ENCODE measurements at places on chromosomes 1 and 21. TPM values are rescaled to one million over a fixed set of nuclear protein-coding genes. Genes with fewer than 3 reads are reported as not detected.

Gene OLIG1
- polyA plus RNA-seq, result not detected

- H3K36me3 ChIP-seq, result no peaks in the 10 kb centered on the region
- H3K4me1 ChIP-seq, result no peaks in the 10 kb centered on the region
- H3K27me3 ChIP-seq, result peaks cover 5% of the 10 kb centered on the region
- no peak for DNase-seq
- H3K27ac ChIP-seq, result no peak overlapping the region
These were observed 40.9 kb downstream of the ACTL8 start for GRCh38 chr1:17795836-17796645.

DNA sequence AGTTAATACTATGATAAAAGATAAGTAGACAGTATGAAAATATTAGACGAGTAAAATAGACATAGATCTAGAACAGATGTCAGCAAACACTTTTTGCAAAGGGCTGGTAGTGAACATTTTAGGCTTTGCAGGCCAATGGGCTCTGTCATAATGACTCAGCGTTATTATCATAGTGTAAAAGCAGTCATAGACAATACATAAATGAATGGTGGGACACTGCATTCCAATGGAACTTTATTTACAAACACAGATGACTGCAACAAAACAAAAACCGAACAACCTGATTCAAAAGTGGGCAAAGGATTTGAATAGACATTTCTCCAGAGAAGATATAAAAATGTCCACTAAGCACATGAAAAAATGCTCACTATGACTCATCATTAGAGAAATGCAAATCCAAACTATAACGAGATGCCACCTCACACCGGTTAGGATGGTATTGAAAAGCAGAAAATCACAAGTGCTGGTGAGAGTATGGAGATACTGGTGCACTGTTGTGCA, 7.3 kb downstream of the GSTM5 start:
- no peak for DNase-seq
- no peak overlapping the region for H3K4me3 ChIP-seq

DNA sequence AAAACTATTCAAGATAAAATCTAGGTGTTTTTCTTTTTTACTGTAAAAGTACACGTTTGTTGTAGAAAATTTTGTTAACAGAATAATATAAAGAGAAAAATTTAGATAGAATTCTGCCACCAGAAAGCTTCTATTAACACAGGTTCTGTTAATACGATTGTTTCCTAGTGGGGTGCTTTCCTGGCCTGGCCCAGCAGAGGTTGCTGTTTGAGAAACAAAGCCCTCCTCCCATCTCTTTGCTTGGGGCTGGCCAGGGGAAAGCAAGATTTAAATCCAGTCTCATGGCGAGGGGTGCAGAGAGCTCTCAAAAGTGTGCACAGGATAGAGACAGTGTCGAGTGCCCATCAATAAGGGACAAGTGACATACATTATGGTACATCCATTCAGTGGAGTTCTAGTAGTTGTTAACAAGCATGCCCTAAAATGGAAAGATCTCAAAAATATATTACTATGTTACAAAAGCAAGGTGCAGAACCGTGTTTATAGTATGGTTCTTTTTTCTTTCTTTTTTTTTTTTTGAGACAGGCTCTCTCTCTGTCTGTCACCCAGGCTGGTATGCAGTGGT, 14.6 kb upstream of the ACBD3 start:
- H3K27ac ChIP-seq, result no peak overlapping the region
- H3K4me1 ChIP-seq, result no peaks in the 10 kb centered on the region
- H3K36me3 ChIP-seq, result no peaks in the 10 kb centered on the region
- DNase-seq, result no peak

GRCh38 chr1:163774978-163775620, 453.3 kb downstream of the NUF2 start:
- no peak overlapping the region for H3K4me3 ChIP-seq
- H3K27ac ChIP-seq, result no peak overlapping the region
- H3K27me3 ChIP-seq, result no peaks in the 10 kb centered on the region
- H3K36me3 ChIP-seq, result no peaks in the 10 kb centered on the region
- H3K4me1 ChIP-seq, result no peaks in the 10 kb centered on the region

DNA sequence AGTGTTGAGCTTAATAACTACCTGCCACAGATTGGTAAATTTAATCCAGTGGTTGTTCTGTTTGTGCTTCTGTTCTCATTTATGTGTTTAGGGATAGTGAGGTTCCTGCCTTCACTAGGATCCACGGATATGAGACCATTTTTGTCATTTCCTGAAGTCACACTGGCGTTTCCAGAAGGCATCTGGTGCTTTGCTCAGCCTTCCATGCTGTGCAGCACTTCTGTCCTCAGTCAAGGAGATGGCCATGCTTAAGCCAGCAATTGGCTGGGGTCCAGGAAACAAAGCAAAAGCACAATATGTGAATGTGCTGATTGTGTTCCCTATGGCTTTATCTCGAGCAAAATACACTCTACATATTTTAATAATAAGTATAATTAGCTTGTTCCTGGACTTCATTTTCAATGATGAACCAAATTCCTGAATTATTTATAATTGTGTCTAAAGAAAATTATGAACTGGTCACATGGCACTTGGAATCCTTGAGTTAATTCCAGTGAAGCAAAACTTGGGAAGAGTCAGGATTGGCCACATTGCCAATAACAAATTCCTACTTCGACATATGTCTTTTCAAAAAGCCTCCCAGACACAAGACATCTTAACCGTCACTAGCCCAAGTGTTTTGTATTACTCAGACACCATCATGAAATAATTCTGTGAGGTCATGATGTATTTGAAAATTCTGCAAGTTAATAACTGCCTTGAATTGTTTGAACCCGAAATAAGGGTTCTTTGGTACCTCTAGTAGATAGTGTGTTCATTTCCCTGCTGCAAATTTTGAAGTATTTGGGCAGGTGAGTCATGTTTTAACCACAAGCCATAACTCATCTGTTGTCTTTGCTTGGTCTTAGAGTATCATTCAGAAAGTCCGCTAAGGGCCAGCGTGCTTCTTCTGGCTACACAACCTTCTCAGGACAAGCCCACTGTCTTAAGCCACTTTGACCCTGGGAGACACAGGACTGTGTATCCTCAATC, 412.4 kb downstream of the DISC1 start:
- H3K4me1 ChIP-seq, result no peaks in the 10 kb centered on the region
- H3K27ac ChIP-seq, result no peak overlapping the region
- no peaks in the 10 kb centered on the region for H3K27me3 ChIP-seq
- DNase-seq, result no peak
- H3K4me3 ChIP-seq, result no peak overlapping the region

GRCh38 chr1:21305155-21305899, 15.1 kb upstream of the ECE1 start:
- DNase-seq, result no peak
- no peak overlapping the region for H3K27ac ChIP-seq
- no peaks in the 10 kb centered on the region for H3K27me3 ChIP-seq
- no peaks in the 10 kb centered on the region for H3K36me3 ChIP-seq
- H3K4me3 ChIP-seq, result no peak overlapping the region
- H3K4me1 ChIP-seq, result peaks cover 44% of the 10 kb centered on the region

DNA sequence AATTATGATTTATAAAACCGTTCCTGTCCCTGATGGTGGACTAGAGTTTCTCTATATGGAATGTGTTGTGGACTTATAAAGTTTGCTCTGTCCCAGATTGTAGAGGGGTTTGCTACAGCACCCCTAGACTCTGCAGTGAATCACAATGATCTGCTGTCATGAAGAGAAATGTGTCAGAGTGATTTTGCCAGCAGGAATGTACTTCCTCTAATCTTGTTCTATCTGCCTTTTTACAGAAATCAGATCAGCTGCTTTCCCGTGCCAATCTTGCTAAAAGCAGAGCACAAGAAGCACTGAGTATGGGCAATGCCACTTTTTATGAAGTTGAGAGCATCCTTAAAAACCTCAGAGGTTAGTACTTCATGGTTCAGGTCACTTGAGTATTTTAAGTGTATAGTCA, 52.0 kb downstream of the LAMC2 start:
- peaks cover 69% of the 10 kb centered on the region for H3K36me3 ChIP-seq
- H3K4me1 ChIP-seq, result peaks cover 36% of the 10 kb centered on the region
- no peak for DNase-seq
- H3K4me3 ChIP-seq, result no peak overlapping the region
- H3K27me3 ChIP-seq, result no peaks in the 10 kb centered on the region
- peak overlapping the region; percentile 19 for H3K27ac ChIP-seq

Gene SMIM1
- polyA plus RNA-seq, result 0.79 TPM

Gene TMEM54
- 125 TPM for polyA plus RNA-seq

DNA sequence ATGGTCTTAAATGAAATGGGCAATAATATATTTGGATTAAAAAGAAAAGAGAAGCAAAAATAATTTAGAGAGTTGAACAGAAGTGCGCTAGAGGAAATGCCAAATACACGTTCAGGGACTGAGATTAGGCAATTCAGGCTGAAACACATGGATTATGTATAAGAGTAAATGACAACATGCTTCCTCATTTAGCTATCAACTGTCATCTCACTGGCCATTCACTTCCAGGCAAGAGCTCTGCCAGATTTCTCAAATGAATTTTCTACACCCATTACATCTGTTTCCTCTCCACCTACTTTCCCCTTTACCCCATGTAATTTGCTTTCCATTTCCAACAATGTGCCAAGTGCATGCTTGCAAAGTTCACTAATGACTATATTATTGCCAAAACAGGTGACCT, 582.4 kb downstream of the LTN1 start:
- H3K4me3 ChIP-seq, result no peak overlapping the region
- H3K4me1 ChIP-seq, result no peaks in the 10 kb centered on the region
- no peak for DNase-seq

DNA sequence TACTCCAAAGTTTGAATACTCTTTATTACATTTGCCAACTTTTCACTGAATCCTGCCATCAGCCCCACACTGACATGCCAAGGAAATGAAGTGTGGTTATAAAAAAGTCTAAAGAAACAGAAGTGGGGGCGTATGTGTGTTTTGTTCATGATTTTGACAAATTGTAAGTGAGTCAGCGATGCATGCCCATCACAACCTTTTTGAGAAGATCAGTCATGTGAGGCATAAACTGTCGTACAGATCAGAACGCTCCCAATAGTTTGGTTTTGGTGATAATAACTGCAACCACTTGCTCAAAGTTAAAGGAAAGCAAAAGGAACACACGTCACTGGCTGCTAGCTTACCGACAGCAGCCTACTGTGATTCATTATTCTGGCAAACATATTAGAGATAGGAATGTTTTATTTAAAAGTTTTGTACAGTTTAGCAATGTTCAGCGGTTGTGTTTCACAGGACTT, 95.6 kb downstream of the RGS2 start:
- peaks cover 27% of the 10 kb centered on the region for H3K4me1 ChIP-seq
- no peaks in the 10 kb centered on the region for H3K27me3 ChIP-seq
- DNase-seq, result peak; percentile 45
- H3K36me3 ChIP-seq, result no peaks in the 10 kb centered on the region
- peak overlapping the region; percentile 55 for H3K27ac ChIP-seq
- H3K4me3 ChIP-seq, result no peak overlapping the region

DNA sequence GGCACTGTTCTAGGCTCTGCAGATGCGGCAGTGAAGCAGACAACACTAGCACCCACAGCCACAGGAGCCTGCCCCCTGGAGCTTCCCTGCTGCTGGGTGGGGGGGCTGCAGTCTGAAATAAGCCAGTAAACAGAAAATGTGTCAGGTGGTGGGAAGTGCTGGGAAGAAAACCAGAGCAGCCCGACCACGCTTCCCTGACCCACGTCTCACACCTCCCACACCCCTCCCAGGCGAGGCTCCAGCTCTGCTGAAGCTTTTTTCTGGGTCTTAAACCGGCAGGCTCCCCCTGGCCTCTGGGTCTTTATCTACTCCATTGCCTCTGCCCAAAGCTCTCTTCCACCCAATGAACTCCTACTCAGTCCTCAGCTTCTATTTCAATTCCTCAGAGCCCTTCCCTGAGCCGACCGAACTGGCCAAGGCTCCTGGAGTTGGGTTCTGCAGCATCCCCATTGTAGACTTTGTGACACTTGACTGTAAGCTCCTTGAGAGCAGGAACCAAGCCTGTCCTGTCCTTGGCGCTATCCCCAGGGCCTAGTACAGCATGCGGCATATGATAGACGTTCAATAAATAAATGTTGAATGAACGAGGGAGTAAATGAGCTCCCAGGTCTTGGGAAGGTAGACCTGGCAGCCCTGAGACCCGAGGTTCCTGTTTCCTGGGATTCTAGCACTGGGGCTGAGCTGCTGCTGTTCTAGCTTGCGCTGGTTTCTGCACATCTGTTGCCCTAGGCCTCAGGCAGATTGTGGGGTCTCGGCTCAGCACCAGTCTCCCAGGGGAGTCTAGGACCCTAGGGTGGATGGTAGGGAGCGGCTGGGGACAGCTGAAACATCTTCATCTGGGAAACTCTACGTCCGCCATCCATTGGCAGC, 18.4 kb downstream of the MIIP start:
- H3K27ac ChIP-seq, result no peak overlapping the region
- H3K36me3 ChIP-seq, result no peaks in the 10 kb centered on the region
- no peaks in the 10 kb centered on the region for H3K4me1 ChIP-seq

DNA sequence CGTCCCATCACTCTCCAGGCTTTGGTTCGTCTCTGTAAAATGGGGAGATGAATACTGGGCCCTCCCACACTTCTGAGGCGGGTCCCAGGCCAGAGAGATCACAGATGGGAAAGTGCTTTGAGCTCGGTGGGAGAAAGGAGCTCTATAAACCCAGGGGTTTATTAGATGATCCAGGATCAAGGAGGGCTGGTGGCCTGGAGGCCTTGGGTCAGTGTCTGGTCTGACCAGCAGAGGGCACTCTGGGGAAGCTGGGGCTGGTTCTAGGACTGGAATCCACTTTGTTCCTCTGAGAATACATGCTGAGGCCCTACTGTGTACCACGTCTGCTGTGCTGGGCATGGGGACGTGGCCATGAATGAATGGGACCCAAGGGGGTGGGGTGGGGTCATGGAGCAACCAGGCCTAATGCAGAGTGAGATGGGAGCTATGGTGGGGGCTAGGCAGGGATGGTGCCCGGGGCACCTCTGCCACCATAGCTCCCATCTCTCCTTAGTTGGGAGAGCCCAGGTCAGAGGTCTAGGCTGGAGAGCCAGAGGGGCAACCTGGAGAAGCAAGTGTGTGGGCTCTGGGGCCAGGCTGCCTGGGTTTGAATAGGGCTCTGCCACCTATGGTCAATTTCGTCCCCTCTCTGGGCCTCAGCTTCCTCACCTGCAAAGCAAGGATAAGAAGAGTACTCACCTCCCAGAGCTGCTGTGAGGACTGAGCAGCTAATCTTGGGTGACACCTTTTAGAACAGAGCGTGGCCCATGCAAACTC, 9.0 kb upstream of the FAM131C start:
- no peak for DNase-seq
- peaks cover 15% of the 10 kb centered on the region for H3K4me1 ChIP-seq
- no peaks in the 10 kb centered on the region for H3K27me3 ChIP-seq
- no peak overlapping the region for H3K4me3 ChIP-seq
- H3K27ac ChIP-seq, result peak overlapping the region; percentile 49

Gene NFASC
- polyA plus RNA-seq, result 3.4 TPM

GRCh38 chr1:66439031-66439740, 94.8 kb upstream of the SGIP1 start:
- peaks cover 21% of the 10 kb centered on the region for H3K4me1 ChIP-seq
- H3K27ac ChIP-seq, result no peak overlapping the region
- no peaks in the 10 kb centered on the region for H3K27me3 ChIP-seq
- no peak overlapping the region for H3K4me3 ChIP-seq
- DNase-seq, result no peak
- no peaks in the 10 kb centered on the region for H3K36me3 ChIP-seq

- H3K4me1 ChIP-seq, result peaks cover 24% of the 10 kb centered on the region
- H3K4me3 ChIP-seq, result no peak overlapping the region
- DNase-seq, result no peak
These were observed 8.5 kb downstream of the KYAT3 start for GRCh38 chr1:88983791-88984559.

Measured in keratinocyte (primary cell).